ENCODE measurements at places on chromosomes 7 and 10.

DNA sequence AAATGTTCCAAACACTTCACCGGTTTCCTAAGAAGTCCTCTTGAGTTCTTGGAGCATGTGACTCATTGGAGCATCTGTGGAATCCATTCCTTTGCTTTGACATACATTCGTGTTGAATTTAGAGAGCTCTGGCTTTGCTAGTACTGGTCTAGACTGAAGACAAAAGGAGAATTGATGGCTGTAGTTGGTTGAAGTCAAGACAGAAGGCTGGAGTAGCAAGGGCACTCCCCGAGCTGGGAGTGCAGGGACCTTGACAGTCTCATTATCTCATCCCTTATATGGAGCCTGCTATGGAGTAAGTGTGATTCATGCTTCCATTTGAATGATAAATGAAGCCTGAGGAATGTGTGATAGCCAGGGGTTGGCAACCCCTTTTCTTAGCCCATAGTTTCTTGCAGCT, 1249.1 kb downstream of the TYW1 start:
- peaks cover 7% of the 10 kb centered on the region for H3K27me3 ChIP-seq
- peaks cover 2% of the 10 kb centered on the region for H3K4me1 ChIP-seq
- no peak overlapping the region for H3K4me3 ChIP-seq
- DNase-seq: no peak
- no peaks in the 10 kb centered on the region for H3K36me3 ChIP-seq
- H3K27ac ChIP-seq: no peak overlapping the region

- no peak for DNase-seq
- H3K4me1 ChIP-seq: no peaks in the 10 kb centered on the region
- peaks cover 16% of the 10 kb centered on the region for H3K27me3 ChIP-seq
- no peak overlapping the region for H3K4me3 ChIP-seq
Observed at GRCh38 chr7:128243273-128243672, 2.2 kb downstream of the LEP start.

- peaks cover 11% of the 10 kb centered on the region for H3K27me3 ChIP-seq
- no peak overlapping the region for H3K27ac ChIP-seq
- H3K4me3 ChIP-seq: no peak overlapping the region
Observed at GRCh38 chr7:51366172-51366728, 49.6 kb upstream of the COBL start.

DNA sequence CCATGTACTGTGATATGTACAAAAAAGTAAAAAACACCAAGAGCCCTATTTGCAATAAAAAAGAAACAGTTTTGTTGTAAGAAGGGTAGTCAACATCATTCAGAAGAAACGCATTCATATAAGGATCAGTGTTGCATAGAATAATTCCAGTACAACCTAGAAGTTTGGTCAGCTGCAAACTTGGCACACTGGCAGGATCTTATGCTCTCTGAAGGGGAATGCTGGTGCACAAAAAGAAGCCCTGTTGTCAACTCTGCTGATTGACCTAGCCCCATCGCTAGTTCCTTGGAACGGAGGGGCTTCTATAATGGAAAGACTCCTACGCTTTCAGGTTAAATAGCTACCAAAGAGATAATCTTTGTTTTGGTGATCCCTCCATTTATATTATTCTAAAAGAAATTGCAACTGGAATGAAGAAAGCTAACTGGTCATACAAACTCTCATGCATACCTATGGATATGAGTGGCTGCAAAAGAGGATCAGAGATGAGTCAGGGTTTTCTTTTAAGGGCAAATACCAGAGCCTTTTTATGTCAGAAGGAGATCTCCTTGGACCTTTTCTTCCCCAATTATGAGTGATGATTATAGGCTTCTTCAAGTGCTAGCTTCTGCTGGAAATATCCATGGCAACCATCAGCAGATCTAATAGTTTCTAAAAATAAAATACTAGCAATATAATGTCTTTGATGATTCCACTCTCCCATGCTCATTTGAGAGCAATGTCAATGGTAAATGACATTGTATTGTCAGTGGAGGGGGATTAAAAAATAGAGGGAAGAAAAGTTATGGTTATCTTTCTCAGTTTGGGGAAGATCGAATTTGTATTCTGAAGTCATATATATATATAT, 312.4 kb upstream of the CACNA2D1 start:
- peaks cover 12% of the 10 kb centered on the region for H3K4me1 ChIP-seq
- H3K36me3 ChIP-seq: no peaks in the 10 kb centered on the region
- no peaks in the 10 kb centered on the region for H3K27me3 ChIP-seq
- H3K4me3 ChIP-seq: no peak overlapping the region

DNA sequence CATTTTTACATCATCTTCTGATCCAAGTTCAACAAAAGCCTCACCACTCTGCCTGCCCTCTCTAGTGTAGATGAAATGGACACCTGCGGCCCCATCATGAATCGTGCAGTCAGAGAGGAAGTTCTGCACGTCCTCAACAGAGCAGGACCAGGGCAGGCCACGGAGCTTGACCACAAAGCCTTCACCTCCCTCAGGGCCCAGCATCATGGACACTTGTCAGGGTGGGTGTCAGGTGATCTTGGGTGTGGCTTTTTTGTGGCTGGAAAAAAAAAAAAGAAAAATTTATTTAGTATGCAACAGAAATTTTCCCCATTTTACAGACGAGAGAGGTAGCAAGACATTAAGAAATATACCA, 16.2 kb downstream of the FXYD4 start:
- no peaks in the 10 kb centered on the region for H3K27me3 ChIP-seq
- DNase-seq: no peak
- H3K27ac ChIP-seq: peak overlapping the region; percentile 76
- peaks cover 40% of the 10 kb centered on the region for H3K36me3 ChIP-seq
- H3K4me1 ChIP-seq: peaks cover 18% of the 10 kb centered on the region
- H3K4me3 ChIP-seq: no peak overlapping the region

GRCh38 chr7:31776616-31777015, 89.6 kb downstream of the PPP1R17 start:
- no peak overlapping the region for H3K4me3 ChIP-seq
- H3K27me3 ChIP-seq: no peaks in the 10 kb centered on the region
- no peak overlapping the region for H3K27ac ChIP-seq

GRCh38 chr10:33309406-33309805, 25.1 kb downstream of the NRP1 start:
- H3K27ac ChIP-seq: peak overlapping the region; percentile 19
- DNase-seq: no peak

GRCh38 chr7:146781352-146782116, 664.9 kb downstream of the CNTNAP2 start:
- H3K36me3 ChIP-seq: peaks cover 1% of the 10 kb centered on the region
- DNase-seq: no peak
- no peak overlapping the region for H3K27ac ChIP-seq
- H3K4me3 ChIP-seq: no peak overlapping the region
- no peaks in the 10 kb centered on the region for H3K27me3 ChIP-seq

- no peak overlapping the region for H3K4me3 ChIP-seq
- H3K4me1 ChIP-seq: peaks cover 4% of the 10 kb centered on the region
- H3K27ac ChIP-seq: no peak overlapping the region
- H3K27me3 ChIP-seq: no peaks in the 10 kb centered on the region
- H3K36me3 ChIP-seq: peaks cover 8% of the 10 kb centered on the region
Observed at GRCh38 chr7:77710067-77710466, 13.8 kb downstream of the RSBN1L start.

- H3K4me3 ChIP-seq: no peak overlapping the region
- H3K36me3 ChIP-seq: peaks cover 7% of the 10 kb centered on the region
- peak overlapping the region; percentile 45 for H3K27ac ChIP-seq
- peaks cover 32% of the 10 kb centered on the region for H3K4me1 ChIP-seq
- DNase-seq: no peak
Observed at GRCh38 chr10:13728898-13729535, 142.3 kb downstream of the PRPF18 start.

GRCh38 chr10:102422545-102423129, 2.0 kb downstream of the FBXL15 start:
- H3K27me3 ChIP-seq: peaks cover 15% of the 10 kb centered on the region
- H3K36me3 ChIP-seq: no peaks in the 10 kb centered on the region
- peak overlapping the region; percentile 45 for H3K27ac ChIP-seq
- peak; percentile 61 for DNase-seq
- peaks cover 16% of the 10 kb centered on the region for H3K4me1 ChIP-seq

DNA sequence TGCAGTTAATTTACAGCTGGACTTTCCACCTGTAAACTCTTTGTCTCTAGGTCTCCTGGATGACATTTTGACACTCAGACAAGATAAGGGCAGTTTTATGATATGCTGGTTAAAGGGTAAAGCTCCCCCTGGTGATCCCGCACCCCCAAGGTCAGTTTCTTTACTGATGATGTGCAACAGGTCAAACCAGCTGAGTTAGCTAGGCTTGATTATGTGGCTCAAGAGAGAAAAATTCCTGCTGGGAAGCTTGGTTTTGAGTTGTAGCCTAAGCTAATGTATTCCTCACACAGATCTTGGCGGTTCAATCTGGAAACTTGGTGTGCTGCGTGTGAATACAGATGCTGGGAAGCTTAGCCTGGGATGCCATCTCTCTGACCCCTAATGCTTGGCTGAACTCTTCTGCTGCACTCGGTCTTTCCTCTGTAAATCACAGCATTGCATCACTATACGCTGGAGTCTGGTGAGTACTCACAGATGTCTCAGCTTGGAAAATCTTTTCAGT, 11.4 kb upstream of the AKR1D1 start:
- peak overlapping the region; percentile 50 for H3K27ac ChIP-seq
- H3K36me3 ChIP-seq: no peaks in the 10 kb centered on the region
- no peak for DNase-seq
- H3K4me1 ChIP-seq: peaks cover 55% of the 10 kb centered on the region
- H3K4me3 ChIP-seq: peak overlapping the region; percentile 27

DNA sequence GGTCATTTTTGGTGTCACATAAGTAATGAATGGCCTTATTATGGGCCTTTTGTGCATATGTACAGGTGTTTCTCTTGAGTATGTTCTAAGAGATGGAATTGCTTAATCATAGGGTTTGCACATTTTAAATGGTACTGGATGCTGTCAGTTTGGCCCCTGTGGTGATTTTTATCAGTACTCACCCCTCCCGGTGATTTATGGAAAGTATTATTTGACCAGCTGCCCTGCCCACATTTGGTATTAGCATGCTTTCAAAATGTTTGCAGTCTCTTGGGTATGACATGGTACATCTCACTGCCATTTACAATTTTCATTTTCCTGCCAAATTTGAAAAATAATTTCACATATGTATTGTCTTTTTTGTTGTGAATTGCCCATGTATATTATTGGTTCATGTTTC, 427.7 kb downstream of the LRMDA start:
- no peak for DNase-seq
- H3K4me1 ChIP-seq: peaks cover 1% of the 10 kb centered on the region
- H3K4me3 ChIP-seq: no peak overlapping the region
- no peaks in the 10 kb centered on the region for H3K27me3 ChIP-seq

DNA sequence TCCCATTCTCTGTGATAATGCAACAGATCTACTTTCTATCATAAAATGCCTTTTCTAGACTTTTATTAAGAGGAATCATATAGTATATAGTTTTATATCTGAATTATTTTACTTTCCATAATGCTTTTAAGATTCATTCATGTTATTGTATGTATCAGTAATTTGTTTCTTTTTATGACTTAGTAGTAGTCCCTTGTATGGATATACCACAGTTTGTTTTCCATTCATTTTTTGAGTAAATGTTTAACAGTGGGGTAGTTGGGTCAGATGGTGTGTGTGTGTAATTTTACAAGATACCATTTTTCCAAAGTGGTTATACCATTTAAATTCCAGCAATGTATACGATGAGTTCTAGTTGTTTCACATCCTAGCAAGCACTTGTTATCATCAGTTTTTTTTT, 10.4 kb downstream of the PIK3CG start:
- H3K27ac ChIP-seq: no peak overlapping the region
- no peaks in the 10 kb centered on the region for H3K4me1 ChIP-seq
- H3K27me3 ChIP-seq: no peaks in the 10 kb centered on the region
- no peak for DNase-seq
- no peaks in the 10 kb centered on the region for H3K36me3 ChIP-seq
- H3K4me3 ChIP-seq: no peak overlapping the region

DNA sequence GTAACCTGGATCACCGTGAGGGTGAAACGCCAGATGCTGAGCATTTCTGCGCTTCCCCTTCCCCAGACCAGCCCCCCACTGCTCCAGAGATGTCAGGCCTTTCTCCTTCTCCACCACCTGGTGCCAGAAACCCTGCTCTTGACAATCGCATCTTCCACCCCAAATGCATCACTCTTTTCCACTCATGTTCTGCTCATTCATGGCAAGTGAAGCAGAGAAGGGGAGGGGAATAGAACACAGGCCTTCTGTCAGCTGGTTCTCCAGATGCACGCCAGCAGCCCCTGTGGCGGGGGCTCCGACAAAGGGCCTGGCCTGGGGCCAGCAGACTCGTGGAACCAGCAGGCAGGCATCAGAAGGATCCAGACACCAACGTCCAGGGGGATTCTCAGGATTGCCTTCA, 68.5 kb upstream of the SVIL start:
- H3K27ac ChIP-seq: peak overlapping the region; percentile 62
- no peak for DNase-seq
- peaks cover 1% of the 10 kb centered on the region for H3K4me1 ChIP-seq
- H3K4me3 ChIP-seq: no peak overlapping the region

GRCh38 chr7:106216517-106216922, 68.3 kb downstream of the NAMPT start:
- H3K36me3 ChIP-seq: no peaks in the 10 kb centered on the region
- H3K27ac ChIP-seq: no peak overlapping the region
- DNase-seq: no peak
- peaks cover 22% of the 10 kb centered on the region for H3K27me3 ChIP-seq
- H3K4me1 ChIP-seq: peaks cover 8% of the 10 kb centered on the region

GRCh38 chr7:6443372-6443941, 4.3 kb downstream of the DAGLB start:
- H3K4me1 ChIP-seq: peaks cover 2% of the 10 kb centered on the region
- H3K27ac ChIP-seq: peak overlapping the region; percentile 47
- H3K4me3 ChIP-seq: no peak overlapping the region
- H3K36me3 ChIP-seq: peaks cover 23% of the 10 kb centered on the region
- H3K27me3 ChIP-seq: no peaks in the 10 kb centered on the region
- DNase-seq: no peak

GRCh38 chr7:101390901-101391301, 28.2 kb downstream of the COL26A1 start:
- H3K36me3 ChIP-seq: no peaks in the 10 kb centered on the region
- H3K27me3 ChIP-seq: no peaks in the 10 kb centered on the region
- no peak overlapping the region for H3K4me3 ChIP-seq

- H3K4me1 ChIP-seq: no peaks in the 10 kb centered on the region
- no peaks in the 10 kb centered on the region for H3K36me3 ChIP-seq
- H3K4me3 ChIP-seq: no peak overlapping the region
- no peak overlapping the region for H3K27ac ChIP-seq
Observed at GRCh38 chr10:109698086-109698485, 225.2 kb downstream of the XPNPEP1 start.

GRCh38 chr10:57694956-57695608, 572.6 kb downstream of the IPMK start:
- peaks cover 4% of the 10 kb centered on the region for H3K4me1 ChIP-seq
- no peak overlapping the region for H3K27ac ChIP-seq
- no peaks in the 10 kb centered on the region for H3K36me3 ChIP-seq
- H3K27me3 ChIP-seq: no peaks in the 10 kb centered on the region
- DNase-seq: no peak
- H3K4me3 ChIP-seq: no peak overlapping the region

GRCh38 chr7:92622685-92623084, 32.5 kb upstream of the FAM133B start:
- no peak overlapping the region for H3K4me3 ChIP-seq
- H3K27me3 ChIP-seq: peaks cover 51% of the 10 kb centered on the region
- H3K27ac ChIP-seq: no peak overlapping the region
- peaks cover 10% of the 10 kb centered on the region for H3K36me3 ChIP-seq
